Stimulated activated CD8-positive, alpha-beta memory T cell treated with anti-CD3 and anti-CD28 coated beads, Interleukin-2, amount 100 ng/mL, for 1 hour (primary cell): ENCODE measurements at places on chromosomes 1 and 21.

DNA sequence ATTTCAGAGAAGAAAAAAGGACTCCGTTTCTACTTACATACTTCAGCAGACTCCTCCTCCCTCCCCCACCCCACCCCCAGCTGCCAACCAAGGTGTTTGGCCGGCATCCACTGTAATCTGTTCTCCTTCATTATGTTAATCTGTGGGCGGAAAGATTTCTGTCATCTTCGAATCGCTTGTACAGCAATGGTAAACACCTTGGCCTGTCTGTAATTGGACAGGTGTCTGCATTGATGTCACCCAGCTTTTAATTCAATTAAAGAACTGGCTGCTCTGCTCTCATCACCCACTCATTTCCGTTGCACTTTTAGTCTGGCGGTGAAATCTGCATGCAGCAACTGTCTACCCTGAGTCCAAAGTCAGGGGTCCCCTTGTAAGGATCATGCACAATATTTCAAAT, 368.6 kb downstream of the USH2A start:
- DNase-seq, result no peak

DNA sequence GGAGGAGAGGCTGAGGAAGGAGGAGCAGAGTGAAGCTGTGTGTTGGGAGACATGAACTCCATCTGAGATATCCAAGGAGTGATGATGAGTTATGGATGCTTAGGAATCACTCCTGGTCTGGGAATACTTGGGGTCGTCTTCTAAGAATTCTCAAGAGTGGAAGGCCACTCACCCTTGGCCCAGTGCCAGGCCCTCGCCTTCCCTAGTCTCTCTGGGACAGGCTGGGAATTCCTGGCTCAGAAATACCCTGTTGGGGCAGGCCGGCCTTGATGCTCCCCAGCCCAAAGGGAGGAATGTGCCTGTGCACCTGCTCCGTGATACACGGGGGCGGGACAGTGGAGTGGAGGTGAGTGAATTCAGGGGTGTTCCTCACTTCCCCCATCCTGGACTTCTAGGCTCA, 12.6 kb upstream of the LMNA start:
- DNase-seq, result no peak

DNA sequence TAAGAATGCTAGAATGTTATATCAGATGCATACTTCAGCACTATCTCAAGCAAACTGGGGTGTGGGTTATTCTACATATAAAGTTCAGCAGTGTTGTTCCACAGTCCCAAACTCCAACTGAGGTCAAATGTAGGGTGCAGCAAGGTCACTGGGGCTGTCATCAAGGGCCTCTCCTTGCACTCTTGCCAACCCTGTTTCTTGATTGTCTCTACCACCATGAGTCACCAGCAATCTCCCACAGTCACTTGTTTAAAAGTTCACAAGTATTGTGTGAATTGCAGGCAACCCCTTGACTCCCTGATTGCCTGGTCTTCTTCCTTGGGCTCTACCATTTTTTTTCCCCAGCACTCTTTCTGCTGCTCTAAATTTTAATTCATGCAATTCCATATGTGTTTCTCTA, 10.6 kb downstream of the METTL18 start:
- DNase-seq, result no peak

DNA sequence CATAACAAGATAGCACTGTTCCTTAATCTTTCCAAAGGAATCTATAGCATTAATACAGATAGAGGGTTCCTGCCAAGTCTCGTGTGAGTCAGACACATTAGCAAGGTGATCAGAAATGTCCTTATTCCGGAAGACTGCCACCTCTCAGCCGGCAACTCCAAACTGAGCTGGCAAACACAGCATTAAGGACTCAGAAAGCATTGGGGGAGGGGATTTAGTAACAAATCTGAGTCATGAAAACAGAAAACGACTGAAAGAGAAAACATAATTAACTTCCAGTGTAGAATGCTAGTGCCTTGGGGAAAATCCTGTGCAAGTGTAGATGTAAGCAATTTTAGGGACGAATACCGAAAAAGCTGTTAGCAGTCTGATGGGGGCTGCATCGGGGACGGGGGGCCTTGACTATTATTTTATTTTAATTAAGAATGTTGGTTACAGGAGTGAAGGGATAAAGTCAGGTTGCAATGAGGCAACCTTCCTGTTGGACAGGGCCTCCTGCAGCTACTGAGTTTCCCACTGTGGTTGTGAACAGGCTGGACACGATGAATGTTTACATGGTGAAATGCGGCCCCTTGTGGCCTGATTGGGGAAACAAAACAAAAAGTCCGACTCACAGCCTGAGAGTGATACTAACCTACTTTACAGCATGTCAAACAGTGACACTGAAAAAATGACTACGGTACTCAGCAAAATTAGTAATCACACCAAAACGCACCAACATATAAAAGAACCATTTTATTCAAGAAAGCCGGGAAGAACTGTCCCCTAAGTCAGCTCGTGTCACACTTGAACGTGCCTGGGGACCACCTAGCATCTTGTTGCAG, 20.7 kb downstream of the MIS18A start:
- DNase-seq, result no peak

- DNase-seq, result no peak
These were observed 21.2 kb downstream of the SLC30A10 start for GRCh38 chr1:219906924-219907771.

- DNase-seq, result no peak
These were observed 63.0 kb downstream of the PIGK start for GRCh38 chr1:77156214-77156613.

GRCh38 chr1:215489771-215490565, 77.1 kb upstream of the KCTD3 start:
- no peak for DNase-seq

- DNase-seq, result no peak
These were observed 339.9 kb downstream of the NTNG1 start for GRCh38 chr1:107480548-107481415.

DNA sequence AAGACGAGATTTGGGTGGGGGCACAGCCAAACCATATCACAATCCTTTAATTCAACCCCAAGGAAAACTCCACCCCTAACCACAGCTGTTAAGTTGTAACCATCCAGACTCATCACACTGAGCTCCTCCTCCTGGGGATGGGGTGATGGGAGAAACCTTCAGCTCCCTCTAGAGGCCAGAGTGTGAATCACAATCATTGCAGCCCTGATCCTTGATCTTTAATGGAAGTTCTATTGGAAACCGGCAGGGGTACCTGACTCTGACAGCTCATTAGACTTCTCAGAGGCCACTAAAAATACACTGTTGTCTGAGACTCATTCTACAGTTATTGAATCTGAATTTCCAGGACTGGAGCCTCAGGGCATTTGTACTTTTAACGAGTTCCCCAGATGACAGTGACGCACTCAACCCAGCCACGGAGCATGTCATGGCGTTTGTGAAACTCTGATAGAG, 127.2 kb downstream of the IGSF21 start:
- DNase-seq, result no peak

- DNase-seq, result no peak
These were observed 26.6 kb downstream of the AJAP1 start for GRCh38 chr1:4681026-4681425.

- no peak for DNase-seq
These were observed 40.0 kb upstream of the PTPRC start for GRCh38 chr1:198598796-198599321.

DNA sequence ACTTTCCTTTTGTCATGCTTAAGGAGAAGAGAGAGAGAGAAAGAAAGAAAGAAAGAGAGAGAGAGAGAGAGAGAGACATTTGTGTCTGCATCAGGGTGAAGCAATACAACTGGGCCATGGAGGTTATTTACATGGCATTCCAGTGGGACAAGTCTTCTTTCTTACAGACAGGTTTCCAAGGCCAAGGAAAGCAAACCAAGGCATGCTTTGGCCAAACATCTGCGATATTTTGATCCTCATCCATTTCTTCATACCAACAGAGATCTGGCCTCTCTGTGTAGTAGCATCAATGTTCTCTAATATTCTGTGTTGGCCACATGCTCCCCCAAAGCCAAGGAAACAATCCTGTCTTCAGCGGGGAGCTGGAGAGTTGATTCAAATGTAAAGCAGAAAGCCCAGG, 292.1 kb downstream of the SETD4 start:
- DNase-seq, result no peak

- no peak for DNase-seq
These were observed 45.9 kb upstream of the NRDC start for GRCh38 chr1:51924455-51924854.

DNA sequence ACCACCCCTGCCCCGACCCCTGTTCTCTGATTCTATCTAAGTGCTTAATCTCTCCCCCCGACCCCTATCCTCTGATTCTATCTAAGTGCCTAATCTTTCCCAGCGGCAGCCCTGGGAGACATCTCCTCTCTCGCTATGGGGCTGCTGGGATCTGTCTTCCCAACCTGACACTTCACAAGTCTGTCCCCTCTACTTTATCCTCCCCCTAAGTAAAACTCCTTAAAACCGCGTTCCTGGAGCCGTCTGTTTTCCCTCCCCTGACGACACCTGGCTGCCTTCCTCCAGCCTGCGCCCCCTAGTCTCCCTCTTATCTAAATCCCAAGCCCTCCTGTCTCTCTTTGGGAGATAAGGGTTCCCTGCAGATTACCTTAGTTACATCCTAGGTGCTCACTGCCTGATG, 30.5 kb downstream of the EPHB2 start:
- no peak for DNase-seq

- no peak for DNase-seq
These were observed 66.5 kb upstream of the LRRN2 start for GRCh38 chr1:204751883-204752687.

DNA sequence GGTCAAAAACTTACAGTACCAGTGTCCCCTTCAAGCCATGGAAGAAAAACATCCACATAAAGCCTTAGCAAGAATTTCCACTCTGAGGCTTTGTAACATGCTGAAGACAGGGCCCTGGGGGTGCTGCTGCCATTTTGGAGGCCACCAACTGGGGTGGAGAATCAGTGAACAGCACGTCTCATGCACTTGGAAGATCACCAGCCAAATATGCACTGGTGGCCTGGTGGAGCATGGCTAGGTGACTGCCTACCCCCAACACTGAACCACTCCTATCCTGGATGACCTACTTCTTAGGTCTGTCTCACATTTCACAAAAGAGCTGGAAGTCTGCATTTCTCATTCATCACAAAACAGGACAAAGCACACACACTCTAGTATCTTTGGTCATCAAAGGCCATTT, 126.4 kb downstream of the COL24A1 start:
- DNase-seq, result no peak

DNA sequence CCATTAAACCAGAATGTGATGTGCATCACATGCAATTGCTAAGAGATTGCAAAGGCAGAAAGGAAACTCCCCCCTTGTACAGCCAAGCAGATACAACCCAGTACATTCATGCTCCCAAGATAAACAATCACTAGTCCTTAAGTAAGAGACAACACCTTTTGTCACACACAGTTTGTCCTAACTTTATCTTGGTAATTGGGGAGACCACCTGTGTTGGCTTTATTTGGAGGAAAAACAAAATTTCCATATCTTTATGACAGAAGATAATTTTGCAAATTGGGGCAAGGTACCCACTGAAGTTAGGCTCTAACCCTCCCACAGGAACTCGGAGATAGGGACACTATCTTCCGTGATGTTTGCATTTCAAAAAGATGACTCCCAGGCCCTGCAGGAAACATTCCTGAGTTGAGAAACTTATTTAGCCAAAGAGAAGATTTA, 175.0 kb upstream of the TNR start:
- no peak for DNase-seq

GRCh38 chr1:208252836-208253576, 8.8 kb upstream of the PLXNA2 start:
- no peak for DNase-seq

- DNase-seq, result no peak
These were observed 14.2 kb downstream of the CD101 start for GRCh38 chr1:117015724-117016123.

DNA sequence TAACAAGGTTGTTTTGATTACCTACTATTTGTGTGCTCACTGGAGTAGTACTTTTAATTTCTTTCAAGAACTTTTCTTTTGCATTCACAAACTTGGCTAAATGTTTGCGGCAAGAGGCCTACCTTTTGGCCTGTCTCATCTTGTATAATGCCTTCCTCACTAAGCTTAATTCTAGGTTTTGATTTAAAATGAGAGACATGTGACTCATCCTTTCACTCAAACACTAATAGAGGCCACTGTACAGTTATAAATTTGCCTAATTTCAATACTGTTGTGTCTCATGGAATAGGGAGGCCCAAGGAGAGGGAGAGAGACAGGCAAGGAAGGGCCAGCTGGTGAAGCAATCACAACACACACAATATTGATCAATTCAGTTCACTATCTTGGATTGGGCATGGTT, 66.1 kb downstream of the ZNF644 start:
- DNase-seq, result no peak

- no peak for DNase-seq
These were observed 16.7 kb upstream of the SERBP1 start for GRCh38 chr1:67446893-67447292.

DNA sequence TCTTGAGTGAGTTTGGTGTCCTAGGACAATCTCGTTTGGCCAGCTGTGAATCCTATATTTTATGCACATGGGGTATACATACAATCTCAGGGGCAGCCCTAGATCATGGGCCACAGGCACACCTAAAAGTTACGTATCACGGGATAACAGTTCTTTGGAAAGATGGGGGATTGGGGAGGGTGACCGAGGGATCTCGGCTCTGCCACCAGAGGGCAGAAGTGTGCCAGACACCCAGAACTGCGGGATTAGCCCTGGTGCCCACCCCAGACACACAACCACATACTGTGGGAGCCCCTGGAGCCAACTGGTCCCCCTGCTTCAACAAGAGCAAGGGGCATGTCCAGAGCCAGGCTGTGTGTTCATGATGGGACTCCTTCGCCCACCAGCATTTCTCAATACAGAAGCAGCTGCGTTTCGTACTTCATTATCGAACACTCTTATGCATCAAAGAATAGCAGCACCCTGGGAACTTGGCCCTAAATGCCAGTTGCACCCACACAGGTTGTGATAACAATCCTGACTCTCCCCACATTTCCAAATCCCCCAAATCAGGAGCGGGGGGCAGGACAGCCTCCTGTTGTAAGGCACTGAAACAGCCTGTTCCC, 37.4 kb downstream of the TMCO4 start:
- no peak for DNase-seq

- no peak for DNase-seq
These were observed 37.8 kb upstream of the CCSAP start for GRCh38 chr1:229380536-229381160.

DNA sequence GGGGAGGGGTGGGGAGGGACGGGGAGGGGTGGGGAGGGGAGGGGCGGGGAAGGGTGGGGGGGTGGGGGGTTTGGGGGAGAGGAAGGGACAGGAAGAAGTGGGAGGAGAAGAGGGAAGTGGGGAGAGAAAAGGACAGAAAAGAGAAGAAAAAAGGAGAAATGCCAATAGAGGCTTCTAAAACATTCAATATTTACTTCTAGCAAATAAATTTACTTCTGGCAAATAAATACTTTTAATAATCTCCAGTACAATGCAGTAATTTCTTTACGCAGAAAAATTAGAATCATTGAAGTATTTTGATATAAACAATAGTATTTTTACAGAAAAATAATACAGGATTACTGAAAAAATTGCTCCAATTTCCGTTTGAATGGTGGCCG, 9.4 kb upstream of the GPR161 start:
- DNase-seq, result no peak
